ENCODE measurements at places on chromosomes 12 and 14. TPM values are rescaled to one million over a fixed set of nuclear protein-coding genes. Genes with fewer than 3 reads are reported as not detected.

DNA sequence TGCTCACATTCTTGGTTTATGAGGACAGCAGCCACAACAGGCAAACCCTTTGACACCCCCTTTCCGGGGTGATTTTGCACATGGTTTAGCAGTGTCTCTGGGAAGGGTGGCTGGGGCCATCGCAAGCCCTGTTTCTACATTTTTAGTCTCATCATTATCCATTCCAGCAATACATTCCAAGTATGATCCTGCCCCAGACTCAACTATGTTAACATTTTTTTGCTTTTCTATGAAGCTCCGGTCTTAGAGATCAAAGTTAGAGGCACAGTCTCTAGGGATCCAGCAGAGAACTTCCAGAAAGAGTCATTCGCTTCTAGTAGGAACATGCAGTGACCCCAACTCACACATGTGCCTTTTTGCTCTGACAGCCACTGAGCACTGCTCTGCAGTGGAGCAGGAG, 130.9 kb downstream of the TBX5 start:
- no peak for DNase-seq

DNA sequence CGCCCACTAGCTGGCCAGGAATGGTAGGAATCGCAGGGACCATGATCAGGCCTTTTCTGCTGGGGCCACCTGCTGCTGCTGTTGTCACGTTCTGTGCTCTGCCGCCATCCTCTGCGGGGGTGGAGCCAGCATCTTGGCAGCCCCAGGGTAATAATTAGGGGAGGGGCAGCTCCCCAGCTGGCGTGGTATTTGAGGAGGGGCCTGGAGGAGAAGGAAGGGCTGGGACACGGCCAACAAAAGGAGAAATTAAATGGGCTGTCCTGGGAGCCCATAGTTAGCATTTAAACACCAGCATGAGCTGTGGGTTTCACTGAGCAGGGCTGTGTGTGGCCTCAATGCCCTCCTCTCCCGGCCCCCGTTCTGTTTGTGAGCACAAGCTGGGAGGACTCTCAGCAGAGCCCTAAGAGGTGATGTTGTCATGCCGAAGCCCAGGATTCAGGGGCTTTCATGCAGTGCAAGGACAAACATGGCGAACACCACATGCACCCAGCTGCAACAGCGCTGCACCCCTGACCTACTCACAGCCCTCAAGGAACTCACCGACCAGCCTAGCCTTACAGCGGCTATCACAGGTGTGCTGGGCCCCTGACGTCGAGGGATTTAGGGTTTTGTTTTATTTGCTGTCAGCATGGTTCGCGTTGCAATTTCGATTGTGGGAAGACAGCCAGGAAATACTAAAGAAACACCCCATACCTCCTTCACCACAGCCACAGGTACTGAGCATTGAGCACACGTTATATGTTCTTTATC, 324.3 kb downstream of the CACNA1C start:
- DNase-seq, result no peak

DNA sequence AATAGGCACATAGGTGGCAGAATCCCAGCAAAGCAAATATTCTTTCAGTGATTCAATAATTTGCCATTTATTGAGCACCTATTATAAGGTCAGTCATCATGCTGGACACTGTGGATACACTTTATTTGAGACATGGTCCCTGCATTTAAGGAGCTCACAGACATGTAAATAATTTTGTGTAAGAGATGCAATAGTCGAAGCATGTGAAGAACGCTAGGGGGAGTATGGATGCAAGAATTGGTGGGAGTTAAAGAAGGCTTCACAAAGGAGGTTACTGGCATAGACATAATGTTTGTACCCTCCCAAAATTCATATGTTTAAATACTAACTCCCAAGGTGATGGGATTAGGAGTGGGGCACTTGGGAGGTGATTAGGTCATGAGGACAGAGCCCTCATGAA, 260.6 kb upstream of the GARIN6 start:
- DNase-seq, result peak; percentile 1

- no peak for DNase-seq
Measured at GRCh38 chr12:26783131-26783526, 49.9 kb downstream of the ITPR2 start.

GRCh38 chr14:20419419-20419818, 6.1 kb upstream of the TEP1 start:
- no peak for DNase-seq

GRCh38 chr14:22469538-22470303, 119.3 kb downstream of the DAD1 start:
- no peak for DNase-seq

GRCh38 chr14:89399594-89400068, 17.4 kb downstream of the FOXN3 start:
- peak; percentile 71 for DNase-seq

- DNase-seq, result no peak
Measured at GRCh38 chr12:52772772-52773171, 4.4 kb downstream of the KRT76 start.

DNA sequence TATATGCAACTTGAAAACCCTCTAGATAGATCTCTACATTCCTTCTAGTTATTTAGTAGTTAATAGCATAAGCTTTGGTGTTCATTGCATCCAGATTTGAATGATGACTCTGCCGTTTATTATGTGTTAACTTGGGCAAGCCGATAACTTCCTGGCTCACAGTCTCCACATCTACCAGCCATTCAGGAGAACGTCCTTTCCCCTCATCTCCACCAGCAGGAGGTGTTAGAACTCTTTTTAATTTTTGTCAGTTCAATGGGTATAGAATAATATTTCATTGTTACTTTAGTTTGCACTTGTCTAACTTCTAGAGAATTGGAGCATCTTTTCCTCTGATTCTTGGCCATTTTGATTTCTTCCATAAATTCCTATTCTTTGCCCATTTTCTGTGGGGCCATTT, 30.0 kb upstream of the WSCD2 start:
- no peak for DNase-seq

DNA sequence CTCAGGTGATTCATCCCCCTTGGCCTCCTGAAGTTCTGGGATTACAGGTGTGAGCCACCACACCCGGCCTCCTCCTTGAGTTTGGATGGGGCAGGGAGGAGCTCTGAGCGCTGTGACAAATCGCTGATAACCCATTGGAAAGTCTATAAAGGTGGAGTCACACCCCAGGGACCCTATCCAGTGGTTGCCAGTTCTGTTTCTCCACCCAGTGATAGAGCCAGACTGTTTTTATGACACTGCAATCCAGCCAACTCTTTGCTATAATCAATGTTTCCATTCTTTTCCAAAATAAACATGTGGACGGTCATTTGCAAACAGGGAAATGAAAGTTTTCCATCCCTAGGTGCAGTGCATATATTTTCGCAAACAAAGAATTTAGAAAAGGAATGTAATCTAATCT, 142.0 kb upstream of the PELI2 start:
- DNase-seq, result peak; percentile 8

DNA sequence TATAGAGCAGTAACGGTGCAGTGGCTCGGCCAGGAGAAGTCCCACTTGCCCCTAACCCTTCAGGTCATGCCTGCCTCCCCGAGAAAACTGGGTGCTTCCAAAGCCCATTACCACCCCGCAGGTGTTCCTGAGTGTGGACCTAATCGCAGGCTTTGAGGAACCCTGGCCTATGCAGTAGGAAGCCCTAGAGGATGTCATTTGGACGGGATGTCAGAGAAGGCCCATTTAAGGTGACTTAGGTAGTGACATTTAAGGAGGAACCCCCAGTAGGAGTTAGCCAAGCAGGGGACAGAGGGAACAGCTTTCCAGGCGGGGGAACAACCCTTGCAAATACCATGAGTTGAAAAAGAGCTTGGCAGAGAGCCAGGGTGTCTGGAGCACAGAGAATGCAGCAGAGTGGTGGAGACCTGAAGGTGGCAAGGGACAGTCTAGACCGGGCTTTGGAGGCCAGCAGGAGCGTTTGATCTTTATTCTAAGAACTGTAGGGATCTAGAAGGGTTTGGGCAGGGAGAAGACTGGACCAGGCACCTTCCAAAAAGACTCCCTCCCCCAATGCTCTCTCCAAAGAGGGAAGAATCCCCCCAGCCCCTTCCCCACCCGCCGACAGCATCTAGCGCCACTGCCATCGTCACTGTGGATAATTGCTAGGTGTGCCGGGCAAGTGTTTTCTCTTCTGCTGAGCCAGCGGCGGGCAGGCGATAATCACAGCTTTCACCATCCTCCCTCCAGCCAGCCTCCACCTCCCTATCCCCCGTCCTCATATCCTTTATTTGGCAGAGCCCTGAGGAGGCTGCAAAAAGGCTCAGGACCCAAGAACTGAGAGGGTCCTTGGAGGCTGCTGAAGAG, 33.3 kb upstream of the BEGAIN start:
- DNase-seq, result no peak

DNA sequence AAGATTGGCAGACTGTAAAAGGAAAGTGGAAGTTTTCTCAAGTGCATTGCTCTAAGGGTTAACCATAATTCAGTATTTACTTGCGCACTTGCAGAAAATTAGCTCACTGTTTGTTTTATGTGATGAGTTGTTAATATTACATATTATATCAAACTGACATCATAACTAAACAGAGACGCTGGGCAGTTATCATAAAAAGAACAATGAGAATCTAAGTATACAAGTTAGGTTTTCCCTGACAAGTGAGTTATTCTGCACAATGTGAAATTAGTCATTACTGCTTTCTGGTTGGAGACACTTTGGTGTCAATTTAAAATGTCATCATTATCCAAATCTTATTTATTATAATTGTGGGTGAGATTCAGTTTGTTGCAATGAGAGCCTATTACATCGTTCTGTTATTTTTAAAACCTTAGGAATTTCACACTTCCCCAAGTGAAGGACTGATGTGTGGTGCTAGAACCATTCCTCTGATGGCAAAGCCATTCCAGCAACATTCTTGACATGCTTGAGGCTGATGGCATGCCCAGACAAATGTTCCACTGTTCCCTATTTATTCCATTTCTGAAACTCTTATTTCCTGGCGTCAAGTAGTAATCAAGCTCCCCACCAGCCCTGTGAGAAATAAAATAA, 90.1 kb upstream of the FLRT2 start:
- peak; percentile 30 for DNase-seq

- peak; percentile 98 for DNase-seq
Measured at GRCh38 chr12:50221228-50222008, 54.2 kb upstream of the CERS5 start.

GRCh38 chr12:27616356-27617142, 79.7 kb upstream of the REP15 start:
- no peak for DNase-seq

Gene SLC17A8
- not detected for total RNA-seq

Gene PTPN11
- total RNA-seq, result 112 TPM

Gene TPPP2
- not detected for total RNA-seq

Gene PLA2G1B
- total RNA-seq, result not detected

Gene ZFHX2
- 0.41 TPM for total RNA-seq

Gene TAS2R7
- total RNA-seq, result not detected

Gene OR6C68
- total RNA-seq, result not detected

Gene ABCC9
- total RNA-seq, result 20.0 TPM

Gene ACSM4
- total RNA-seq, result not detected

Gene HOXC9
- 0.65 TPM for total RNA-seq
